ENCODE measurements at places on chromosomes 1 and 21.
A peak's percentile ranks its signal among the peaks of the same experiment; 100 is the strongest.

DNA sequence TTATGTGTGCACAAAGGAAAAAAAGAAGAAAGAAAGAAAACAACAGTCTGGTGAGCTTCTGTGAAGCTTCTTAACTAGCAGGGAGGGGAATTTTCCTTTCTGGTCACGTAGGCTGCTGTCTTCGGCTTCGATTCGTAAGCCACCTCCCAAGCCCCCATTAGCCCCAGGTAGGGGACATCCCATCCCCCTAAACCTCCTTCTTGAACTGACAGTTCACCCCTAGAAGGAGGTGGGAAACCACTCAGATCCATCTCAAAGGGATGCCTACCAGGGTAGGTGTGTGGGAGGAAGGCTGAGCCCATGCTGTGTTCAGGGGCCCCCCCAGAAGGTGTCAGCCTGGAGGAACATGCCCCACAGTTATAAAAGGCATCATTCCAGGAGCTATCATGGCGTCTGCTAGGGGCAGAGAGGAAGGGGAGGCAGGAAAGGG lies 25.8 kb downstream of the CD247 start:
- no peak for DNase-seq

DNA sequence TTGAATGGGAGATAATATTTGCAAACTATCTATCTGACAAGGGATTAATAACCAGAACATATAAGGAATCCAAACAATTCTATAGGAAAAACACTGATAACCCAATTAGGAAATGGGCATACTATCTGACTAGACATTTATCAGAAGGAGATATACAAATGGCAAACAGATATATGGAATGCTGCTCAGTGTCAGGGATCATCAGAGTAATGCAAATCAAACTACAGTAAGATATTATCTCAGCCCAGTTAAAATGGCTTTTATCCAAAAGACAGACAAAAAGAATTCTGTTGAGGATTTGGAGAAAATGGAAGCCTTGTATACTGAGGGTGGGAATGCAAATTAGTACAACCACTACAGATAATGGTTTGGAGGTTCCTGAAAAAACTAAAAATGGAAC lies 758.0 kb upstream of the B3GALT2 start:
- DNase-seq = no peak

DNA sequence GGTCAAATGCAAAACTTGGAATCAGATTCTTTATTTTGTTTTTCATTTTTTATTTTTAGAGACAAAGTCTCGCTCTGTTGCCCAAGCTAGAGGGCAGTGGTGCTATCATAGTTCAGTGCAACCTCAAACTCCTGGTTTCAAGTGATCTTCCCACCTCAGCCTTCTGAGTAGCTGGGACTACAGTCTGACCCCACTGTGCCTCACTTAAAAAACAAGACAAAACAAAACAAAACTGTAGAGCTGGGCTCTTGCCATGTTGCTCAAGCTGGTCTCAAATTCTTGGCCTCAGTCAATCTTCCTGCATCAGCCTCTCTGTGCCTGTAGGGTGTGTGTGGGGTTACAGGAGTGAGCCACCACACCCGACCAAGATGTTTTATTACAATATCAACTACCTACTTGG lies 396.0 kb upstream of the USP24 start:
- DNase-seq = no peak

DNA sequence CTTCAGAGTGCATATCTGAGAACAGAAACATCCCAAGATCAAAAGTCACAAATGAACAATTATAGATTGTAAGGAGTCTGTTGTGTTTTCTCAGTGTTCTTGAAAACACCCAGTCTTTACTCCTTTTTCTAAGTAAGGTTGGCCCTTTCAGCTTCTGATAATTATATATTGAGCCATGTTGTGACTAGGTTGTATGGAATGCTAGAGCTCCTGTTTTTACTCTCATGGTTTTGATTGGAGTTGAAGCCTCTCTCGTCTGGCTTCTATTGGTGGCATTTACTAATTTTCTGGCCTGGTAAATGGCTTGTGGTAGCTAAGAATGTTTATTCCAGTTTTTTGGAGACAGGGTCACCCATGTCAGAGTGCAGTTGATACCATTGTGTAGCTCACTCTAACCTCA lies 84.7 kb downstream of the NDUFS5 start:
- DNase-seq = peak; percentile 75

DNA sequence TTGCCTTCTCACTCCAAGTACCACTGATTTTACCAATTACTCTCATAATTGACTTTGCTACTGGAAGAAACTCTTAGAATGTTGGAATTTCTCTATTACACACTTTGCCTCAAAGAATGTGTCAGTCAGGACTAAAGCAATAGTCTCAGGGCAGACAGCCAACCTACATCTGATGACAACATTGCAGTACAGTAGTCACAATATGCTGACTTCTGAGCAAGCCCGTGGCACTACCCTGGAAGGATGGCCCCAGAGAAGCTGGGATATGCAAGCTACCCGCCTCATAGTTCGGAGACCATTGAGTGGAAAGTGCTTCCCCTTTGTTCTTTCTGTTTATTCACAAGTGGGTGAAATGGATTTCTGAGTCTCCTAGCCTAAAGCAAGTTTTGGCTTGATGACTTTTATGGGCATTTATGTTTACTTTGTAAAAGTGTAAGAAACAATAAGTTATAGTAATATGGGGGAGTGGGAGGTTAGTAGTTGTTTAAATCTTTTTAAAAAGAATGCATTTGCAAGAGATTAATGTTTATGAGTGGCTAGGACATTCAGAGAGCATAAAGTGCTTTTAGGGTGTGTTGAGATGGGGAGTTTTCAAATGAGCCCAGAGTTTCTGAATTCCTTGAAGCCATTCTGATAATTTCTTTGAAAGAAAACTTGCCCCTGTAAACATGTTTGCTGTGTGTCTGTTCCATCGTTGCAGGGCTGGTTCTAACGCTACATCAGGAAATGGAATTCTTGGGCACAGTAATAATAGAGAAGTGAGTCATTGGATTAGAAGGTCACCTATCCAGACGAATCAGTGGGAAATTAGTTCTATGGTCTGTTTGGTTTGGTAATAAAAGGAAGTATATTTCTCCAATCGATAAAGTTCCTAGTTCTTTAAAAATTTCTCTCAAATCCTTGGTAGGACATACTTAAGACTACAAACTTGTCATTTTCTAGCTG lies 63.8 kb downstream of the LMO4 start:
- DNase-seq = peak; percentile 23

DNA sequence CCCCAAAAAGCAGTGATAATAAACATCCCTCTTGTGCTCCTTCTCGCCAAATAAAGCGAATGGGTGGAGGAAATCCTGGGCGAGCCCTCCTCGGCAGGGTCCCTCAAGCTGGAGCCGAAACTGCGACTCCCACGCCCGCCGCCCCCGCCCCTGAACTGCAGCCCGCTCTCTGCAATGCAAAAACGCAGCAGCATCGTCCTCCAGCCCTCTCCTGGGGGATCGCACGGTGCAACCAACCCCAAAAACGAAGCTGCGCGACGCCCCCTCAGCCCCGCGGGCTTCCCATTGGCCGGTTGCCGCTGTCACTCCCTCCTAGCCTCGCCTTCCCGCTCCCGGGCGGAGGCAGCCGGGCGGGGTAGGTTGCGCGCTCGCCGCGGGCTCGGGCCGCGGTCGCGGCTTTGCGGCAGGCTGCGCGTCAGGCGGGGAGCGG lies at the start of gene TMCC2:
TSS of gene TMCC2 (plus strand) at position 363 of the 430 bp plus-strand sequence. CDS start 619 bp downstream, outside the sequence.
- DNase-seq = peak; percentile 75

DNA sequence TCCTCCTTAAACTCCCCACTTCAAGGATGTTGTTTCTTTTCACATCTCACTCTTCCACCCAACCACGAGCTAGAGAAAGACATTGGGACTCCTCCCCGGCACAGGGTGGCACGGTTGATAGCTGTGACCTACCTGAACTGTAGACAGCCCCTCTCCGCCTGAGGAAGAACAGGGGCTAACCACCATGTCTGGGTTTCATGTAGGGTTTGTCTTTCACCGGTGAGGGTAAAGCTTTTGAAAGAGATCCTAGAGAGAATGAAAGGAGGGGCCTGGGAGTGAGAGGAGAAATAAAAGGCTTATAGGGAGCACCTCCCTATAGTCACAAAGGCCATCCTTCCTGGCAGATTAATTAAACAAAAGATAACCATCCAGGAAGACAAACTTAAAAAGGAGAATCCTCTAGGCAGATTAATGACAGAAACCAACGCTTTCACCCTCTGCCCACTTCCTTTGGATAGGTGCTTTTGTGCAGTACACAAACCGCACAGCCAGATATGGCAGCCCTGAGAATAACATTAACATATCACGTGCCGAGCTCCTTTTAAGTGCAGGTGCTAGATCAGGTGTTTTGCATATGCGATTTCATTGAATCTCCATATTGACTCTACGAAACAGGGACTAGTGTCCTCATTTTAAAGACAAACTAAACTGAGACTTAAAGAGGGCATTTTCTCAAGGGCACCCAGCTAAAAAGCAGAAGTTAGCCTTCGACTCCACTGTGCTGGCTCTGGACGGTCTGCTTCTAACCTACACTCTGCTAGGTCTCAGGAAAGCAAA lies 178.1 kb upstream of the RUNX1 start:
- DNase-seq = no peak

DNA sequence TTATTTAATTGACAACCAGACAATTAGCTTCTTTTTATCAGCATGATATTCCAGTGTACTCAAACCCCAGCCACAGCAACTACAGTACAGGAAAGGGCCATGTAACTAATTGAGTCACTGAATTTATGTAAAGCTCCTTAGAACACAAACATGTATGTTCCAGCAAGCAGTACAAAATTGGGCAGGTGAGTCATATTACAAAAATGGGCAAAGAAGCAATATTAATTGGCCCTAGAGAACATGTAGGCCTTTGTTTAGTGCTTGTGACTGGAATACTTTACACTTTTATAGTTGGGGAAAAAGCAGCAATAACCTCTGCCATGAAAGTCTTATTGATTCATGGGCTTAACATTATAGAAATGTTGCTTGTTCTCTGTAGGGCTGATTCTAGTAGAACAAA lies 31.8 kb downstream of the CLEC20A start:
- DNase-seq = peak; percentile 52

DNA sequence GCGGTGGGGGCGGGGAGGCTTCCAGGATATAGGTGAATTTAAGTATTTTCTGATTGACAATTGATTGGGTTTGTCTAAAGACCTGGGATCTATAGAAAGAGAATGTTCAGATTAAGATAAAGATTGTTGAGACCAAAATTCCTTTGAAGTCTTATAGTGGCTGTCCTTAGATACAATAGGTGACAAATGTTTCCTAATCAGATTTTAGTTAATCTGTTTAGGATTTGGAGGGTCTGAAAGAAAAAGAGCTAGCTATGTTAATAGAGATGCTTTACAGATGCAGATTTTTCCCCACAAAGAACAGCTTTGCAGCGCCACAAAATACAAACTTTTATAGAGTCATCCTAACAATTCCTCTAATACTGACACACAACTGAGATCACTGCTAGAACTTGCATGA lies 14.6 kb upstream of the EPRS1 start:
- no peak for DNase-seq

GRCh38 chr1:1371746-1372711 lies 3.0 kb downstream of the AURKAIP1 start:
- DNase-seq = peak; percentile 59

DNA sequence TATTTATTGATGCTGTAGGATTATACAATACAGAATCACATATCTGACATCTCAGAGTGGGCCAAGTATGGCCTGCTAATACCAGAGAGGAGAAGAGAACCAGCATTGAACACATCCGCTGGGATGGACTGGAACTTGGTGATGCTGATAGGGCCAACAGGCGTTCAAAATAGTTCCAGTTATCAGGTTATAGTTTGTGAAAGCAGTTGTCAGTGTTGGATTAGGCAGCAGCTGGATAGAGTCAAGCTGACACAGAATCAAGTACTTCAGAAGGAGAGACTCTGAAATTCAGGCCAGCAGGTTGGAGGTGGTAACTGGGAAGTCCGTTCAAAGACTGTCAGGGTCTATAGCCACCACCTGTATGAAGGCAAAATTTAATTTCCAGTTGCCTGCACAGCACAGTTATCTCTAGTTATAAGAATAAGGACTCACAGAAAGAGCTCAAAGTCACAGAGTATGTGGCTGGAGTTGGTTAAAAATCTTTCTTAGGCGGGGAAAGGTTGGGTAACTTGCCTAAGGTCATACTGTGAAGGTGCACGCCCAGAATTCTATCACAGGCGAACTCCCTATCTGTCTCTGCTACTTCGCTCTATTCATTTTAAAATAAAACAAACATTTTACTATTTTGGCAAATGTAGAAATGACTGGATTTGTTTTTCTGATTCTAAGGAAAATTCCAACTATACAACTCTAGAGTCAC lies 9.9 kb upstream of the DIPK1A start:
- DNase-seq = no peak

DNA sequence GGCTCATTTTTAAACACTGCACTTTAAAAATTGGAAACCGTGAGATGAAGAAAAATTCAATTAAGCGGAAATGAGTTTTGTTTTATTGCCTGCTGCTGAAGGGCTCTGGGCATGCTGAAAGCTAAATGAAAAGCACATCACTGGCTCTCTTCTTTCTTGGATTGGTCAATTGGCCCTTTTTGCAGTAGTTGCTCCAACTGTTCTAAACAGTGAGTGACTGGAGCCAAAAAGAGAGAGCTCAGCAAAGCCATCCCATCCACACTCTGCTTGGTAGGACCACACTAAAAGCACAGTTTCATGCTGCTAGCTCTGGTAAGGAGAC lies 48.1 kb downstream of the LHX4 start:
- no peak for DNase-seq

- no peak for DNase-seq
These were observed 78.0 kb upstream of the ATP5PO start for GRCh38 chr21:33993286-33994231.

- peak; percentile 32 for DNase-seq
These were observed 44.7 kb downstream of the SKI start for GRCh38 chr1:2272686-2273400.

DNA sequence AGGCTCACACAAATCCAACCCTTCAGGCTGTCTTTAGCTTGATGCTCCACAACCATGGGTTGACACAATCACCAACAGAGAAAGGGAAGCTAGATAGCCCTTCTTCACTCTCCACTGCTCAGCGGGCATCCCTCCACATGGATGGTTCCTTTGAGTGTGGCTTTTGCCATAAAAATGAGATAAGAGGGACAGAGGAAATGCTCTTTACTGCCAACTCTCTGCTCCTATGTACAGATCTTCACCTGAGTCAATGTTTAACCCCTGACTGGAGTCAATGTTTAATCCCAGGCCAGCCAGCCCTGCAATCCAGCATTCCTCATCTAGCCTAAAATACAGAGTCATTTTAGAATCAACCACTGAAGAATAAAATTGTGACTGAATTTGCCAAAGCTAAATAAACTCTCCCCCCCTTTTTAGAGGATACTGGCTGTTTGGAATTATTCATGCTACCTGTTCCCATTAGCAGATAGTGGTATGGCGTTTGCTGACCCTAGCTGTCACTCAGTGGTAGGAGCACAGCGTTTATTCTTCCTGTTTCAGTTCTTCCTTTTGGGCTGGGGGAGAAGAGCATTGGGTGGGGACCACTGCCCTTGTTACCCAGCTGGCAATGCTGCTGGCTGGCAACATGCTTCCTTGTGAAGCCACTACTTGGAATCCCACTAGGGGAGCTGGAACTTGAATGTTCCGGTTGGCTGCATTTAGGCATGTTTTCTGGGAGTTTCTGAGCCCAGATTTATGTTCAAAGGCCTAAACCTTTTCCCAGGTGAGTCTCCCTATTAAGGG lies 5.2 kb upstream of the PIGR start:
- DNase-seq = no peak
